DND-41 (cell line): ENCODE measurements at places on chromosomes 6 and 20.

GRCh38 chr20:45067558-45067957 lies 33.4 kb downstream of the KCNS1 start:
- DNase-seq: no peak

- DNase-seq: no peak
Measured at GRCh38 chr6:91483415-91484105, 896.7 kb upstream of the MAP3K7 start.

- DNase-seq: no peak
Measured at GRCh38 chr6:157954150-157955117, 27.2 kb upstream of the SYNJ2 start.

DNA sequence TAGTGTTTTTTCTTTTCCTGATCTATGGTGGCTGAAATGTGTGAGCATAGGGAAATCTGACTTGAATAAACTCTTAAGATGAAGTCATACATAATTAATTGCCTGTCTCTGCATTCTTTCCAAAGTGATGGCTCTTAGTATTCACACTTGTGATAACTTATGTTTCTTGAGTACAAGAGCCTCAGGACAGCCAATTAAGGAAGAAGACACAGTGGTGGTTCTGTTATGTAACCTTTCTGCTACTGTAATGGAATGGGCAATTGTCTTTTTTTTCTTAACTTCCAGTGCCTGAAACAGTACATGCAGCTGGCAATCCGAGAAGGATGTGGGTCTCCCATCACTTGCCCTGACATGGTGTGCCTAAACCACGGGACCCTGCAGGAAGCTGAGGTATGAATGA lies 40.1 kb downstream of the RNF144B start:
- no peak for DNase-seq

GRCh38 chr6:27126815-27127537 lies 120.5 kb upstream of the PRSS16 start:
- peak; percentile 91 for DNase-seq

DNA sequence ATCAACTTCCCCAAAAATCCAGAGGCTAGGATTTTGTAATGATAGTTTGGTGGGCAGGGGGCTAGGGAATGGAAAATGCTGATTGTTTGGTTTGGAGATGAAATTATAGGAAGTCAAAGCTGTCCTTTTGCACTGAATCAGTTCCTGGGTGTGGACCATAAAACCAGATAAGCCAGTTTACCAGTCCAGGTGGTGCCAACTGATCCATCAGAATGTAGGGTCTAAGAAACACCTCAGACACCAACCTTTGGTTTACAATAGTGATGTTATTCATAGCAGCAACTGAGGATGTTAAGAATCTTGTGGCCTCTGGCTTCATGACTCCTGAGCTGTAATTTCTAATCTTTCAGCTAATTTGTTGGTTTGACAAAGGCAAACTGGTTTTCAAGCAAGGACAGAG lies 496.6 kb upstream of the EPHA7 start:
- no peak for DNase-seq

- no peak for DNase-seq
Measured at GRCh38 chr6:157302736-157303135, 20.6 kb downstream of the TMEM242 start.

- no peak for DNase-seq
Measured at GRCh38 chr6:23483896-23484295, 642.1 kb upstream of the NRSN1 start.

DNA sequence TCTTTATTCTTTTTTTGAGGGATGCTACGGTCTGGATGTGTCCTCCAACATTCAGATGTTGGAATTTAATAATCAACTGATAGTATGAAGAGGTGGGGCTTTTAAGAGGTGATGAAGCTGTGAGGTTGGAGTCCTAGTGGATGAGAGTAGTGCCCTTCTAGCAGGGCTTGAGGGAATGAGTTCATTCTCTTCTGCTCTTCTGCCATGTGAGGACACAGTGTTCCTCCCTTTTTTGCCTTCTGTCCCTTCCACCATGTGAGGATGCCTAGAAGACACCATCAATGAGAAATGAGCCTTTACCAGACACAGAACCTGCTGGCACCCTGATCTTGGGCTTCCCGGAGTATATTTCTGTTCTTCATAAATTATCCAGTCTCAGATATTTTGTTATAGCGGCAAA lies 82.1 kb upstream of the MLIP start:
- DNase-seq: no peak

- peak; percentile 40 for DNase-seq
Measured at GRCh38 chr6:129485746-129486145, 224.2 kb downstream of the ARHGAP18 start.

DNA sequence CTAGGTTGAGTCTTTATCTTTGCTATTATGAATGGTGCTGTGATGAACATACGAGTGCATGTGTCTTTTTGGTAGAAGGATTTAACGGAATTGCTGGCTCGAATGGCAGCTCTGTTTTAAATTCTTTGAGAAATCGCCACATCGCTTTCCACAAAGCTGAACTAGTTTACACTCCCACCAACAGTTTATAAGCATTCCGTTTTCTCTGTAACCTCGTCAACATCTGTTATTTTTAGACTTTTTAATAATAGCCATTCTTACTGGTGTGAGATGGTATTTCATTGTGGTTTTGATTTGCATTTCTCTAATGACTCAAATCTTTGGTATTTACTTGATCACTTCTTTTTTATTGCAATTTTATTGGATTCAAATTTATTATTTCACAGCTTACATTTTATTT lies 117.4 kb upstream of the HDGFL1 start:
- DNase-seq: no peak

GRCh38 chr20:46358346-46359058 lies 47.9 kb downstream of the ELMO2 start:
- DNase-seq: no peak

GRCh38 chr20:56720620-56721213 lies 91.6 kb downstream of the TFAP2C start:
- no peak for DNase-seq
